ENCODE measurements at places on chromosomes 2 and 18.

GRCh38 chr2:84940088-84940470, 30.9 kb upstream of the KCMF1 start:
- no peak for DNase-seq

GRCh38 chr2:121858369-121858768, 102.9 kb downstream of the TSN start:
- no peak for DNase-seq

DNA sequence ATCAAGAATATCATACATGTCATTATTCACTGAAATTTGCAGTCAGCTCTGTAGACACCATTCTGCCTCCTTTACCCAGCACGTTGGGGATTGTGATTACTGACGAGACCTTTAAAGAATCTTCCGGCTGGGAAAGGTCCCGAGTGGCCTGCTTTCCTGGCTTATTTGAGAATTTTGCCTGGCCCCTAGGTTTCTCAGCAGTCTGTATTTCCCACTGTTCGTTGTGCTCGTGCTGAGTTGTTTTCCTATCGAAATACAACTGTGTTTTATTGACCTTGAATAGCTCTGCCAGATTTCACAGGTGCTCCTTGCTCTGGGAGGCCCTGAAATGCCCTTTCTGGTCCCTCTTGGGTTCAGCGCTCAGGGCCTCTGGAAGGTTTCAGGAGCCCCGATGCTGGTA, 94.9 kb downstream of the AGAP1 start:
- DNase-seq: no peak

DNA sequence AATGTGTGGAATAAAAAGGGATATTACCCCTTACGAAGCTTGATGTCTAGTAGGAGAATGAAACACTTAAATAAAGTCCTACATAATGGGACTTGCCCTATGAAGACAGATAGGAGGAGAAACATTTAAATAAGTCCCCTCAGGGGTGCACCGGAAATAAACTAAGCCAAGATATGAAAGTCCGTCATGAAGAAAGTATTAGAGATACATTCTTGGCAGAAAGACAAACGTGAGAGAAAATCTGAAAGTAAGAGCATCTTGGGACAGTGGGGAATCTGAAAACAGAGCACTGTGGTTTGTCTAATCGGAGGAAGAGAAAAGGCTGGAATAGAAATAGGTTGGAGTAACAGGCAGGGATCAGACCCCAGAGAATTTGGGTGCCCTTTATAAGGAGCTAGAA, 516.9 kb upstream of the DSEL start:
- DNase-seq: no peak

GRCh38 chr2:98448441-98449145, 3.9 kb downstream of the INPP4A start:
- DNase-seq: no peak

- no peak for DNase-seq
These were observed 135.6 kb upstream of the KLHL29 start for GRCh38 chr2:23249348-23249747.

- DNase-seq: peak; percentile 64
These were observed 56.7 kb downstream of the CYRIA start for GRCh38 chr2:16608661-16609643.

DNA sequence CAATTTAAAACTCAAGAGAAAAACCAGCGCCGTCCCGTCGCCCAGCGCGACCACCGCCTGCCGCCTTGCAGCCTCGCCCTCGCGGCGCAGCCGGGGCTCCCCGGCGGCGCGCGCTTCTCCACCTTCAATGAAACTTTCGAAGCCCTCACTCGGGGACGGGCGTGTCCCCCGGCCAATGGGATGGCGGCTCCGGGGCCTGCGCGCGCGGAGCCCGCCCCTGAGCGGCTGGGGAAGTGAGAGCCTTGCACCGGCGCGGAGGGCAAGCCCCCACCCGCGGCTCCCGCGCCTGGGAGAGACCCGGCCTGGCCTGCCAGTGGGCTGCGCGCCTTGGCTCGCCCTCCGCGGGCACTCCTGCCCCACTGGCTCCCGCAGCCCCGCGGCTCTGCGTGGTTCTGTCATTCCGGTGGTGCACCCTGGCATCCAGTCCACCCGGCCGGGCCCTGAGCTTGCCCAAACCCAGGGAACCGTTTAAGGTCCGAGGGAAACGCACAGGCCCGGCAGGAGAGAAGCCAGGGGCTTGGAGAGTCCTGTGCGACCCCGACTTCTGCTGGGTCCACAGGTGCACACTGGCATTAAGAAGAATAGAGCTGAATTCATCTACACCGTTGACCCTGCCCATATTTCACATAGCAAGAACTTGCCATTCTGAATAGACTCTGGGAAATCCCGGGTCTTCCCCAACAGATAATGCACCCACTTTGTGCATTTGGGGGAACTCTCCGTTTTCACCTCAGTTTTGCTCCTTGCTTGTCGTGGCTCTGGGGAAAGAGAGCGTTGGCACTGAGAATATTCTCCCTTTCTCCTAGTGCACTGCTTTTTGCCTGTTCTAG, at the start of gene PIEZO2:
Gene PIEZO2, minus strand, starts transcription at position 129 of the 830 bp plus-strand sequence. CDS start 981 bp downstream, outside the sequence.
- DNase-seq: no peak

- no peak for DNase-seq
These were observed 839.5 kb upstream of the FANCL start for GRCh38 chr2:59080451-59081181.
